LoVo (cell line): ENCODE measurements at places on chromosomes 5 and 9.

- no peak for DNase-seq
Measured at GRCh38 chr5:141392429-141393198, at the start of gene PCDHGA8. Gene PCDHGA8 (plus strand): TSS chr5:141392633. CDS start chr5:141392814, 181 bp downstream.

- no peak for DNase-seq
Measured at GRCh38 chr9:89606624-89607311, 2.0 kb downstream of the GADD45G start.

GRCh38 chr5:149857499-149857898, 87.1 kb downstream of the PDE6A start:
- DNase-seq, result peak; percentile 45

DNA sequence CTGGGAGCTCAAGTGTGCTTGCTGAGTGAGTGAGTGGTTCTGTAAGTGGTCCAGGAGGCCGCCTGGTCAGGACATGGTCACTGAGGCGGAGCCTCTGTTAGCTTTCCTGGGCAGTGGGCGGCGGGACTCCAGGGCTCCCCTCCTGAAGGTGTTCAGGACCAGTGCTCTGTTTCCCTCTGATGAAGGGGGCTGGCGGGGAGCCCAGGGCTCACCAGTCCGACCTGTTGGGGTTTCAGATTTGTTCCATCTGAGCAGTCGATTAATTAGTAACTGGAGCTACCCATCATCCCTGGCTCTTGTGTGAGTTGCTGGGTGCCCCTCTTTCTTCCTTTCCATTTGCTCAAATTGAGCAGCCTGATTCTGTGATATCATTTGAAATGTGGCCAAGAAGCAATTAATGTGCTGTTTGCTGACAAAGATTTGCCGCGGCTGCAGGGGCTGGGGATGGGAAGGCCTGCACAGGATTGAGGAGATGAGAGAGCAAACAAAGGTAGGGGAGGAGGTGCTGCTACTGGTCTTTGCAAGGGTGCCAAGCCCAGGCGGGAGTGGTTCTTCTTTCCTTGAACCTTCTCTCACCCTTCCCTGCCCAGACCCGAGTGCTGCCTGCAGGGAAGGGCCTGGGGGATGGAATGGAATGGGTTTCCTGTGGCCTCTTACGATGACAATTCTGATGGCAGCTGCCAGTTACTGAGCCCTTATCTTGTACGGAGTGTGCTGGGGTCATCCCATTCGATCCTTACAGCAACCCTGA, 92.8 kb upstream of the PITX1 start:
- no peak for DNase-seq

GRCh38 chr9:113537229-113537810, 73.8 kb downstream of the RGS3 start:
- no peak for DNase-seq

GRCh38 chr9:1722404-1722803, 292.7 kb upstream of the SMARCA2 start:
- DNase-seq, result no peak

DNA sequence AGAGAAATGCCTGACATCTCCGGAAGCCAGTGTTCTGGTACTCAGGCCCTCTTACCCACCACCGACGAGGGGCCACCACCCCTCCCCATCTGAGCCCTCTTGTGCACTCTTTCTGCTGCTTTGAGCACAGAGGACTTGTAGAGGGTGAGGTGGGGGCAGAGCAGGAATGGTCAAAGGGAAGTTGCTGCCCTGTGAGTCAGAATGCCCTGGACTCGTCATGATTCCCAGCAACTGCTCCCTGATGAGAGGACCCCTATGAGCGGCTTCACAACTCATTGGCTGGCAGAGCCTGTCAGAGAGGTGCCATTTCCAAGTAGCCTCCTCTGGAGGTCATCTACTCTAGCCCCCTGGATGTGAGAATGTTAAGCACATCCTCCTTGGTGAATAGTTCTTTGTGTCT, 845 bp downstream of the ECSCR start:
- DNase-seq, result no peak
